Pancreas (tissue), 10 donors: ENCODE measurements at places on chromosomes 1 and 21.

DNA sequence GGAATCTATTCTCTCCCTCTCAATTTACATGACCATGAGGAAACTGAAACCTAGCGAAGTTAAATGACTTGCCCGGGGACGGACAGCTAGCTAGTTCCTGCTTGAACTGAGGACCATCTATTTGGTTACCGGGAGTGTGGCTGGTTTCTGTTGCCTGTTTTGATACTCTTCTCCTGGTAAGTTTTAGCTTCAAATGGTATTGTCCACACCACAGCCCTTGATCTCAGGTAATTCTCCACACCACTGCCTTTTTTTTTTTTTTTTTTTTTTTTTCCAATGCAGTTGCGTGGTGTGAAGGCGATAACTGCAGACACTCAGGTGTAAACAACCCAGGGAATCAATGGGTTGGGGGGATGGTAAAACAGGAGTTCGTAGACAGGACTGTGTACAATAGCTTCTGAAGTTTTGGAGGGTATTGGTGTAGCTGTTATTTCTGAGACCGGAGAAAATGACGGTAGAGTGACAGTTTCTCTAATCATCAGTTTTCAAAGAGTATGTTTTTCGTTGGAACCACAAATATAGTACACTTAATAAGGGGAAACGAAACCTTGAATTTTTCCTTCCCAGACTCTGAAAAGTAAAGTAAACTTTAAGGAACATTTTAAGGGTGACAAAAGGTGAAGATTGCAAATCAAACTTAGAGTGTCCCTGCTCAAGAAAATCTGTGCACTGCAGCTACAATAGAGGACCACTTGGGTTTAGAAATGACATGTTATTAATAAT lies 125.3 kb upstream of the CACYBP start:
- no peaks in the 10 kb centered on the region for H3K36me3 ChIP-seq
- peak overlapping the region; percentile 85 for H3K27ac ChIP-seq
- H3K4me3 ChIP-seq: no peak overlapping the region

DNA sequence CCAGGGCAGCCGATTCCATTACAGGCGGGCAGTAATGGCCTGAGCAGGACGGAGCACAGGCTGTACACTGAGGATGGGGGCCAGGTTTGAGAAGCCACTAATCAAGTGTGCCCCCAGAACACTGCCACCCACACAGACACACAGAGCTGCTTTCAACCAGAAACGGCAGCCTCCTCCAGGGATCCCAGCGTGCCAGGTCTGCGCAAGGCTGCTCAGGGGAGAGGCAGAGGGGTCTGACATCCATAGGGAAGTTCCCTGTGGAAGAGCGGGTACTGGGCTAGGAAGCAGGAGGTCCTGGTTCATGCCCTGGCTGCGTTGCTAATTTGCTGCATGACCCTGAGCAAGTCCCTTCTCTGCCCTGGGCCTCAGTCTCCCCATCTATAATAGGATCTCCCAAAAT lies 26.1 kb upstream of the ALDH4A1 start:
- H3K27ac ChIP-seq: no peak overlapping the region
- DNase-seq: no peak
- H3K4me3 ChIP-seq: no peak overlapping the region
- H3K4me1 ChIP-seq: peaks cover 12% of the 10 kb centered on the region

- H3K4me1 ChIP-seq: no peaks in the 10 kb centered on the region
- DNase-seq: no peak
- H3K27ac ChIP-seq: no peak overlapping the region
- no peaks in the 10 kb centered on the region for H3K36me3 ChIP-seq
- H3K4me3 ChIP-seq: no peak overlapping the region
Measured at GRCh38 chr1:17674726-17675500, 80.2 kb upstream of the ACTL8 start.

DNA sequence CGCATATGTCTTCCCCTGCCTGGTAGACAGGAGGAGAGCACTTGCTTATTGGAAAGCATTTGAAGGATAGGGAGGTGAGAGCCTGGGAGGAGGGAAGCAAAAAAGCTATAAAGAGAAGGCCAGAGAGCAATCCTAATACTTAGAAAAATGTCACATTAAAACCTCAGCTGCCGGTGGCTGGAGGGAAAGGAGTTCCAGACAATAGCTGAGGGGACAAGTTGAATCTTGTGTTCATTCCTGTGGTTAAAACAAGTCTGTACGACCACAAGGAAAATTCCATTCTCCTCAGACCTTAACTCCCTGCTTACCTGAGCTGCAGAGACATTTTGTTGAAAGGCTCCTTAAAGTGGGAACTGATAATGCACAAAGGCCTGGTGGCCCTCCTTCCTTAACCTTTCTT lies 218.8 kb upstream of the CAMK1G start:
- H3K27ac ChIP-seq: no peak overlapping the region
- H3K27me3 ChIP-seq: no peaks in the 10 kb centered on the region
- DNase-seq: no peak
- H3K36me3 ChIP-seq: no peaks in the 10 kb centered on the region
- H3K4me1 ChIP-seq: no peaks in the 10 kb centered on the region

DNA sequence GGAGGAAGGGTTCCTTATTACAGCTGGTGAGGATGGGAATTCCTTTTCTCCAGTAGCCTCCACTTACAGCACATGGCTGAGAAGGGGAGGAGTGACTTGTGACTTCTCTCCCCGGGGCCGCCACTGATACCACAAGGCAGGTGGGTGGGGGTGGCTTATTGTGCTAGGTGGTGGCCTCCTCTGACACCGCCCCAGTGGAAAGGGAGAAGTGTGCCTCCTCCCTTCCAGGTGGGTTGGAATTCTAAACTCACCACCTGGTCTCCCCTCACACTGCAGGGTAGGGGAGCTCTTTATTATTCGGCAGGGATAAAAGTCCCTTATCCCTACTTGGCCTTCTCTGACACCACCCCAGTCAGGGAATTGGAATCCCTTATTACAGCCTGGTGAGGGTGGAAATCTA lies 89.5 kb downstream of the CCDC30 start:
- DNase-seq: no peak
- no peaks in the 10 kb centered on the region for H3K4me1 ChIP-seq
- H3K4me3 ChIP-seq: no peak overlapping the region
- no peak overlapping the region for H3K27ac ChIP-seq

DNA sequence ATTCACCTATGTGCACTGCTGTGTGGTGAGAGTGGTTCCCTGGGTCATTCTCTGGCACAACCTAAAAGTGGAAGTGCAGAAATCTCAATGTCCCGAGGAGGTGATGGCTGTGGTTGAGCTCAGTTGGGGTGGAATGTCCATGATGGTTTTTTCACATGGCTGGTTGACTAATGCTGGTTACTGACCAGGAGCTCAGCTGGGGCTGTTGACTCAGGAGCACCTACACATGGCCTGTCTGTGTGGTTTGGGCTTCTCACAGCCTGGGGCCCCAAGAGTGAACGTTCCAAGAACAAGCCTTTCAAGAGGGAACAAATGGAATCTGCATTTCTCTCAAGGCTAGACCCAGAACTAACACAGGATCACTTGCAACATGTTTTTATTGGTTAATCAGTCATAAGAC lies 6.4 kb upstream of the KANK4 start:
- no peaks in the 10 kb centered on the region for H3K4me1 ChIP-seq
- H3K4me3 ChIP-seq: no peak overlapping the region
- H3K27ac ChIP-seq: no peak overlapping the region
- no peak for DNase-seq
- H3K27me3 ChIP-seq: no peaks in the 10 kb centered on the region

DNA sequence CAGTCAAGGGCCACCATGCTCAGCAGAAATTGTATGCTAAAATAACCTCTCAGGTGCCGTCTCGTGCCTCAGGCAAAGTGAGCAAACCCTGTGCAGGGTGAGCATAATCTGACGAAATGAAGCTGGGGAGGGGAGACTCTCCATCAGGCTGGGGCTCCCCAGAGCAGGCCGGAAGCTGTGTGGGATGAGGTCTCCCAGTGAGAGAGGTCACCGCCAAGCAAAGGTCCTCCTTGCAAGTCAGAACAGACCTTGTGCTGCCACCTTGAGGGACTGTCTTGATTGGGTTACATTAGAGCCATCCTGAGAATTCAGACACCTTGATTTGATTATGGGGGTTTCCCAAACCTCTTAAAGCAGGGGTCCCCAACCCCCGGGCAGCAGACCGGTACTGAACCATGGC lies 64.2 kb downstream of the ZNF684 start:
- no peaks in the 10 kb centered on the region for H3K27me3 ChIP-seq
- DNase-seq: no peak
- H3K4me1 ChIP-seq: no peaks in the 10 kb centered on the region
